Osteocyte (in vitro differentiated cells): ENCODE measurements at places on chromosomes 11 and 22. TPM values are rescaled to one million over a fixed set of nuclear protein-coding genes. Genes with fewer than 3 reads are reported as not detected.

DNA sequence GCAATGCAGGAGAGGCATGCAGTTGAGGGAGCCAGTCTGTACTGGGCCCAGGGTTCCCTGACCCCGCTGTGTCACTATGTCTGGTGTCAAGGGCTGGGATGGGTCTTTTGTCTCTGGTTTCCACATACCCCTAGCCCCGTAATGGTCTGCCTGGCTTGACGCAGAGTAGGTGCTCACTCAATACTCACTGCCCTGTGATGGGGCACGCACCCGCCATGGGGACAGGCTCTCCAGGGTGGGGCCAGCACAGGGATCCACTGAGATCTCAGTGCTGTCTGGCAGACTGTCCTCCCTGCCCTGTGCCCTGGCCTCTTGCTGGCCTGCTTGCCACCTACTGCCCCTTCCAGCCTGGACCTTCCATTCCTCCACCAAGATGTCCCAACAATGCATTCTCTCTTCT lies 101.7 kb upstream of the CD82 start:
- no peak for DNase-seq
- H3K27ac ChIP-seq: no peak overlapping the region
- no peaks in the 10 kb centered on the region for H3K4me1 ChIP-seq
- H3K36me3 ChIP-seq: no peaks in the 10 kb centered on the region

- H3K4me1 ChIP-seq: peaks cover 11% of the 10 kb centered on the region
- no peak overlapping the region for H3K27ac ChIP-seq
- DNase-seq: no peak
- H3K36me3 ChIP-seq: no peaks in the 10 kb centered on the region
These were observed 27.1 kb downstream of the SYT13 start for GRCh38 chr11:45258982-45259530.

DNA sequence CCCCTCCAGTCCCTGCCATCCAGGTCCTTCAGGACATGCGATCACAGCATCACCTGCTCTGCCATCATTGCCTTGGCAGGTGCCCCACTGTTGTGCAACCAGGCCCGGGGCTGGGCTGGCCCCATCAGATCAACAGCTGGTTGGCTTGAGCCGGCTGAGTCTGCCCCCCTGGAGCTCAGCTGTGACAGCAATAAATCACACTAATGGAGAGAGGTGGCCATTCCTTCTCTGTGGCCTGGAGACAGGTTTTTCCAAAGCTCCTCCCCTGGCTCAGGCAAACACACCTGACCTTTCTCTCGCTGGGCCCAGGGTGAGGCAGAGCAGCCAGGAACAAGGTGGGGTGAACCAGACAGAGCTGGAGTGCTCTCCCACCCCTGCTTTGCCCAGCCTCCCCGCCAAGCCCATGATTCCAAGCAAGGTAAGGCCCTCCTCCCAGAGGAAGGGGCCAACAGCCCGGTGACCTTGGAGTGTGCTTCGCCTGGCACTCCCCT lies 8.9 kb upstream of the FXYD2 start:
- H3K27me3 ChIP-seq: peaks cover 22% of the 10 kb centered on the region
- H3K4me3 ChIP-seq: no peak overlapping the region
- H3K4me1 ChIP-seq: peaks cover 2% of the 10 kb centered on the region
- H3K27ac ChIP-seq: no peak overlapping the region

The JAML gene
- not detected in 2 replicates for total RNA-seq

The PMM1 gene
- 49.7 and 49.8 TPM in 2 replicates for total RNA-seq

The MYH9 gene
- total RNA-seq: 938 and 1,044 TPM in 2 replicates

DNA sequence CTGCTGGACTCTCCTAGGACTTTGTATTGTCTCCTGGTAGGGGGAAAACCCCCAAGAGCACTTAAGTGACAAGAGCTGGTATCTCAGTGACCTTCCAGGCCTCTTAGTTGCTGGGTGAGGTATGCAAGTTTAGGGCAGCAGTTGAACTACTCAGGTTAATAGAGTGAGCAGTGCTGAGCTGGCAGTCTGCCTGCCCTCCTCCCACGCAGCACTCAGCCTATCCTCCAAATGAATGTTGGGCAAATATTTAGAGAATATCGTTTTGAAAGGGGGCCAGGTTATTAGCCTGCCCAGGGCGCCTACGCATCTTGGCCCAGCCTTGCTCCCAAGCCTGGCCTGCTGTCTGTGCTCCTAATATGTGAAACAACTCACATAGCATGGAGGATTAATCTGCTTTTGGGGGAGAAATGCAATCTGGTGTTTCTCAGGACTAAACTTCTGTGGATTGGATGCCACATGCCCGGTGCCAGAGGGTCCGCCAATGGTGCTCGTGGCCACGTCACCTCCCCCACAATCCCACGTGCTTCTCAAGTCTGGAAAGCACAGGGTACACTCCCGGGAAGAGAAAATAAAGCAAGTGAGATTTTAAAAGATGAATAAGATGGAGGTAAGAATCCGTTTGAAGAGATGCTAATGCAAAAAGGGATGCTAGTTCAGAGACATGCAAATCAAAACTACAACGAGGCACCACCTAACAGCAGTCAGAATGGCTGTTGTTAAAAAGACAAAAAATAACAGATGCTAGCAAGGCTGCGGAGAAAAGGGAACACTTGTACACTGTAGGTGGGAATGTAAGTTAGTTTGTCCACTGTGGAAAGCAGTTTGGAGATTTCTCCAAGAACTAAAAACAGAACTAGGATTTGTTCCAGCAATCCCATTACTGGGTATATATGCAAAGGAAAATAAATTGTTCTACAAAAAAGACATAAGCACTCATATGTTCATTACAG lies 67.7 kb downstream of the SPON1 start:
- no peak overlapping the region for H3K4me3 ChIP-seq
- H3K27ac ChIP-seq: no peak overlapping the region
- H3K27me3 ChIP-seq: peaks cover 7% of the 10 kb centered on the region
- H3K36me3 ChIP-seq: no peaks in the 10 kb centered on the region
- no peaks in the 10 kb centered on the region for H3K4me1 ChIP-seq

DNA sequence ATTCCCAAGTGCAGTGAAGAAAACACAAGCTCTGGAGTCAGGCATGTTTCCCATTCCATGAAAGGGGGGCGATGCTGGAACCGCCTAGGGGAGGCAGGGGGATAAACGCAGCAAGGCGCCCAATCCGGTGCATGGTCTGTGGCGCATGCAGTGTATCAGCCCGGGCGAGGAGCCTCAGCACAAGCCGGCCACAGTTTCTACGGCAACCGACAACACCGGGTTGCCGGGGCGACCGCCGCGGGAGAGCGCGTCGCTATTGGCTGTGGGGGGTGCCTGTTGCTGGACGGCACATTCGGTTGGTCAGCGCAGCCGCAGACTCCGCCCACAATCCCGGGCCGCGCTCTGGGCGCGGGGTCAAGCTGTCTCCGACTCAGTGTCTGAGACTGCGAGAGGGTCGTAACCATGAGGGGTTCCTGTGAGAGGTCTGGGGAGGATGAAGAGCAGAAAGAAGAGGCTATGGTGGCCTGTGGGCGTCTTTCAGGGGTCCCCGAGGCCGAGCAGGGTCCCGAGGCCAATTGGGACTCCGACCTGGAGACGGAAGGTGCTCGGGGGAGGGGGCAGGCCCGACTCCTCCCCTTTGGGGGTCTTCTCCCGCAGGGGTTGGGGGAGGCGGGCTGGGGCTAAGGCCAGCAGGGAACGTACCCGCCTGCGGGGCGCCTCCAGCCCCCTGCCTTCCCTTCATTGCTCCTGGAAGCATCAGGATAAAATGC lies at the start of gene LRRC74B:
LRRC74B (plus strand) TSS at position 362 of the 710 bp plus-strand sequence; CDS start at position 403, 41 bp downstream.
- peak within 1 kb of the TSS; percentile 100 for H3K27ac ChIP-seq
- peaks cover 43% of the 10 kb centered on the region for H3K4me1 ChIP-seq
- H3K36me3 ChIP-seq: no peaks in the 10 kb centered on the region
- H3K27me3 ChIP-seq: no peaks in the 10 kb centered on the region

The RAB38 gene
- total RNA-seq: not detected in 2 replicates

- DNase-seq: no peak
- peak overlapping the region; percentile 60 for H3K27ac ChIP-seq
- H3K36me3 ChIP-seq: peaks cover 3% of the 10 kb centered on the region
- H3K4me1 ChIP-seq: peaks cover 26% of the 10 kb centered on the region
- H3K27me3 ChIP-seq: no peaks in the 10 kb centered on the region
- no peak overlapping the region for H3K4me3 ChIP-seq
These were observed 3.3 kb upstream of the BACE1 start for GRCh38 chr11:117319214-117319840.

DNA sequence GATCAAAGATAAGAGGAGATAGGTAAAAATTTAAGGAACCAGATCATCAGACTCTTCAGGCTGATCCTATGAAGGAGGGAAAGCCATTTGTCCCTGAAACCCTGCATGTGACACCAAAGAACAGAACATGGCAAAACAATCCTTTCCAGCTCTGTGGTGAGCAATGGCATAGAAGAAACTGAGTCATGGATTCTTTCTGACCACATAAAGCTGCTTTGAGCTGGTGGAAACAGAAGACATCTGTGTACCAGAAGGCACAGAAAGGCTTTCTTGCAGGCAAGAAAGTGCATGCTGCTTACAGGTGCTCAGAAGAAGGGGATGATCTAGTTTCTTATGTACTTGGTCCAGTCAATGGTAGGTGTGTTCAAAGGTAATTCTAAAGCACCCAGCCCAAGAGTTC lies 45.0 kb upstream of the APOA1 start:
- no peak overlapping the region for H3K4me3 ChIP-seq
- H3K27ac ChIP-seq: no peak overlapping the region
- peaks cover 5% of the 10 kb centered on the region for H3K4me1 ChIP-seq
- no peak for DNase-seq
- H3K36me3 ChIP-seq: no peaks in the 10 kb centered on the region

The MARK2 gene
- 31.8 and 33.4 TPM in 2 replicates for total RNA-seq

DNA sequence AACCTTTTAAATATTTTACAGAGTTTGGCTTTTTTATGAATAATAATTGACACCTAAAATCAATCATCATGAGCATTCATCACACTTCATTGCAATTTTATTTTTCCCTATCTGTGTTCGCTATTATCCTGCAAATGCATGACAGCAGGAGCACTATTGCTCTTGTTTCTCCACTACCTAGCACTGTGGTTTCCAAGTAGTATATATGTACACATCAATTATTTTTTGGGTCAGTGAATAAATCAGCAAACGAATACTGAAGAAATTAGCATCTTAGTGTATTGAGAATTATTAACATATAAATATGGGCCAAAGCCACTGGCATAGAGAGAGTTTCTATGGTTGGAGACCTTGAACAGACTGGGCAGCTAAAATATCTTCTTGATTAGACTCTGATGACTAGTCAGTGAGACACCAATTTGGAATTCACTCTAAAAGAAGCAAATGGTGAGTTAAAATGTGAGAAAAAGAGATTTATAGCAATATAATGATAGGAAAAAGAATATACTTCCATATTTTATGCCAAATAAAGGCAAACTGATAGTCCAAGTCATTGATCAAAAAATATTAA lies 731.1 kb upstream of the LUZP2 start:
- H3K27me3 ChIP-seq: no peaks in the 10 kb centered on the region
- H3K36me3 ChIP-seq: peaks cover 3% of the 10 kb centered on the region
- peaks cover 14% of the 10 kb centered on the region for H3K4me1 ChIP-seq
- H3K27ac ChIP-seq: no peak overlapping the region

- H3K27me3 ChIP-seq: no peaks in the 10 kb centered on the region
- H3K36me3 ChIP-seq: peaks cover 2% of the 10 kb centered on the region
- no peak for DNase-seq
- H3K27ac ChIP-seq: peak overlapping the region; percentile 97
These were observed 1.9 kb downstream of the TEAD1 start for GRCh38 chr11:12675951-12676711.

GRCh38 chr22:50316114-50317065 lies 8.9 kb upstream of the PLXNB2 start:
- H3K4me1 ChIP-seq: peaks cover 2% of the 10 kb centered on the region
- no peak overlapping the region for H3K27ac ChIP-seq
- peak; percentile 82 for DNase-seq
- H3K27me3 ChIP-seq: no peaks in the 10 kb centered on the region
- no peaks in the 10 kb centered on the region for H3K36me3 ChIP-seq

The MAP6 gene
- total RNA-seq: 2.3 and 3.0 TPM in 2 replicates

- DNase-seq: no peak
- peaks cover 60% of the 10 kb centered on the region for H3K4me1 ChIP-seq
- H3K27me3 ChIP-seq: no peaks in the 10 kb centered on the region
These were observed 52.4 kb downstream of the UBASH3B start for GRCh38 chr11:122707901-122708300.

GRCh38 chr11:69115586-69116560 lies 39.9 kb upstream of the SMIM38 start:
- H3K27me3 ChIP-seq: no peaks in the 10 kb centered on the region
- DNase-seq: no peak
- no peaks in the 10 kb centered on the region for H3K4me1 ChIP-seq
- no peak overlapping the region for H3K4me3 ChIP-seq

GRCh38 chr11:29562183-29562582 lies 454.6 kb downstream of the KCNA4 start:
- no peak overlapping the region for H3K4me3 ChIP-seq
- DNase-seq: no peak
- peaks cover 2% of the 10 kb centered on the region for H3K27me3 ChIP-seq
- H3K36me3 ChIP-seq: no peaks in the 10 kb centered on the region
- no peak overlapping the region for H3K27ac ChIP-seq

DNA sequence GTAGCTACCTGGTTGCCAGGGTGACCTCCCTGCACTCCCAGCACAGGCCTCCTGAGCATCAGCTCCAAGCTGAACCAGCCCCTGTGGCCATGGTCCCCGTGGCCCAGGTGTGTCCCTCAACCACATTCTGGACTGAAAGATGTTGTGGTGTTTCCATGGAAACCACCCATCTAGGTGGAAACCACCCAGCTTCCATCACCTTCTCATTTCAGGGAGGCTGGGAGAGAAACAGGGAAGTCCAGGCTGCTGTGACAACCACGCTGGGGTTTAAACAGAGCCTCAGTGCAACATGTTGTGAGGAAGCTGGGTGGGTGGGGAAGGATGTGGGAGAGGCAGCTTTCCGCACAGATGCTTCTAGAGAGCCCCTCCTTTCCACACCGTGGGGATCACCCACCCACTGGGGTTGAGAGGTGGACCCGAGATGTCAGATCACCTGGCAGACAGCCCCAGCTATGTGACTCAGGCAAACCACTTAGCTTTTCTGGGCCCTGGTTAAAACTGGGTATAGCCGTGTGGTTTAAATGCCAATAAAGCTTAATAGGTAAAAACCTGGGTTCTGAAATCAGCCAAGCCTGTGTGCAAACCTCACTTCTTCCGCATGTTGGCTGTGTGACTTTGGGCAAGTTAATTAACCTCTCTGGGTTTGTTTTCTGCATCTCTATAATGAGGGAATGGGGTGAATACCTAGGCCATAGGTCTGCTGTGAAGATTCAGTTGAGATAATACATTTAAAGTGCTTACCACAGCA lies 46.4 kb downstream of the CD82 start:
- H3K27me3 ChIP-seq: no peaks in the 10 kb centered on the region
- H3K4me1 ChIP-seq: peaks cover 16% of the 10 kb centered on the region
- no peak overlapping the region for H3K4me3 ChIP-seq
- H3K36me3 ChIP-seq: peaks cover under 1% of the 10 kb centered on the region
- no peak for DNase-seq
- H3K27ac ChIP-seq: no peak overlapping the region

DNA sequence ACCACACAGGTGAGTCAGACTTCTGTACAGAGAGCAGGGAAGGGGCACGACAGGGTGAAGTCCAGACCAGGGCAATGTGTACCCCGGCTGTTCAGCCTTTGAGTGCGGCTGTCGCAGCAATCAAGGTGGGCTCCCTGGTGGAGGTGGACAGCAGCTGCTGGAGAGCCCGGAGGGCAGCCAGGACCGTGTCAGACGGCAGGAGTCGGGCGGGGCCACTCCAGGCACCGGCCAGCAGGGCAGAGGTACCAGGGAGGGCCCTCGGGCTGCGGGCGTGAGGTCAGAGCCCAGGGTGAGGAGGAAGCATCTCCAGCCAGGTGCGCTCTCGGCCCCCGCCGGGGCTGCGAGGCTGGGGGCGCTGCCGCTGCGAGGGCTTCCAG lies 802 bp upstream of the PIM3 start:
- no peaks in the 10 kb centered on the region for H3K27me3 ChIP-seq
- peak overlapping the region; percentile 60 for H3K4me3 ChIP-seq
- H3K27ac ChIP-seq: no peak overlapping the region
